ENCODE measurements at places on chromosomes 3 and 15.

GRCh38 chr3:101762041-101762646 is 16.9 kb upstream of the NXPE3 start:
- DNase-seq, result no peak

GRCh38 chr3:27746838-27747237 is 24.7 kb upstream of the EOMES start:
- DNase-seq, result no peak

GRCh38 chr3:73624017-73624820 is 522 bp downstream of the PDZRN3 start:
- DNase-seq, result no peak

DNA sequence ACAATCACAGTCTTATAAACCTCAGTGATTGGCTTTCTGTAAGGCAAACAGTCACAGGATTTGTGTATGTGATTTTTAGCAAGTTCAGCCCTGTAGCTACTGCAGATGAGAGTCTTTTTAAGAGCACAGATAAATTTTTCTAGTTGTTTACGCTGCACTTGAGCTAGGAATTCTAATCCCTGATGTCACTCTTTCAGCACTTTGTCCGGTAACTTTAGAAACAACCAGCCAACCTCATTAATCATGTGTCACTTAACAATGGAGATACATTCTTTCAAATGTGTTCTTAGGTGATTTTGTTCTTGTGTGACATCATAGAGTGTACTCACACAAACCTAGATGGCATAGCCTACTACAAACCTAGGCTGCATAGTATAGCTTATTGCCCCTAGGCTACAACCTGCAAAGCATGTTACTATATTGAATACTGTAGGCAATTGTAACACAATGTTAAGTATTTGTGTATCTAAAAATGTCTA is 36.8 kb upstream of the GOLGA6L2 start:
- DNase-seq, result no peak

GRCh38 chr3:56917361-56918110 is 115.8 kb upstream of the ARHGEF3 start:
- DNase-seq, result no peak

DNA sequence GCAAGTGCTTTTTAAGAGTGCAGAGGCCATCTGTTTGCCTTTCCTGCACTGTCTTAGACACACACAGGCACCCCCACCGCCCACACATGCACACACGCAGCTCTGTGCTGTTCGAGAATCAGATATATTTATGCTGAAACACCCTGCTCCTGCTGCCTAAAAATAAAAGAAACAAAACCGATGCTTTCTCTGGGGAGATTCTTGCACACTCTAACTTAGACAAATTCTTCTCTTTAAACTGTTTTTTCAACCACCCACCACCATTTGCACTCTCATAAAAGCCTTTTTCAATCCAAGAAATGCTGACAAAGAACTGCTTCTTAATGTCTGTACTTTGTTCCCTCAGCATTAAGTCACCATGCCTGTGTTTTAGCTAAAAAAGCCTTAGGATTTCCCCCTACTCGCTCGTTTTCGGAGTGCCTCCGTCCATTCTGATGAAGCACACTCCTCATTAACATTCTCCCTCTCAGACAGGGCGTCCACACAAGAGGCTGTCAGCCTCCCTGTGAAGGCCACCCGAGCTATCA is 26.2 kb downstream of the SLC12A8 start:
- DNase-seq, result no peak

DNA sequence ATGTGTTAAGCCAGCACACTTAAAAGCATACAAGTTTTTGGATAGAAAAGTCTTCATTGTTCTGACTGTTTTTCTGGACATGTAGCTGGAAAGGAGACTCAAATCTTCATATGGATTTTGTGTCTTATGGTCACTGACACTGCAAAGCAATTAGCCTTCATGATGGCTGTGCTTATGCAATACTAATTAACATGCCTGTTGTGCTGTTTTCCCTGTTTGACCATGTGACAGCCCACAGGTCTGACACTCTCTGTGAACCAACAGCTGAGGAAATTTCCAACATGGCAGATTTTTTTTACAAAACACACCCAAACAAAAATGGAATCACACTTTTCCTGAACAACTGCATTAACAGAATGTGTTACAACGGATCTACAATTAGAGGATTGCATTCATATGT is 248.4 kb downstream of the ROBO2 start:
- no peak for DNase-seq

- no peak for DNase-seq
Observed at GRCh38 chr3:43176666-43177065, 70.8 kb upstream of the POMGNT2 start.

GRCh38 chr15:66496951-66497501 is 536 bp downstream of the SNAPC5 start:
- no peak for DNase-seq

DNA sequence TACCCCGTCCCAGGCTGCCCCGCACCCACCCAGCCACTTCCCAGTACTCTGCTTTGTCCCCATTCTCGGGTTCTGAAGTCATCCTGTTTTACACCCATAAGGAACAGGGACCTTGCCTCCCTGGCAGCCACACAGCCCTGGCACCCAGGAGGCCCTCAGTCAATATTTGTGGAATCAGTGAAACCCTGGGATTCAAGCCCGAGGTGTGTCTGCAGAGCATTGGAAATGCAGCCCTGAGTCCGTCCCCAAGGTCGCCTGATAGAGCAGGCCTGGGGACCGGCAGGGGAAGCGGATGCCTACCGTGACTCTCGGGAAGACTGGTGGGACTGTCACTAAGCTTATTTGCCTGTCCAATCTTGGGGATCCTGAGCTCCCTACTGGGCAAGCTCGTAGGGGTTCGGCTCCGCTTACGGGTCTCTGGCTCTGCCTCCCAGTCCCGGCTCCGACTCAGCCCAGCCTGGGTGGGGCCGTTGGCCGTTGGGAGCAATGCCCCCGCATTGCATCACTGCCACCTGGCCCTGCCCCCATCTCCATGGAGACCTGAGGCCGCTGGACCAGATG is 64.4 kb upstream of the TAMM41 start:
- no peak for DNase-seq

DNA sequence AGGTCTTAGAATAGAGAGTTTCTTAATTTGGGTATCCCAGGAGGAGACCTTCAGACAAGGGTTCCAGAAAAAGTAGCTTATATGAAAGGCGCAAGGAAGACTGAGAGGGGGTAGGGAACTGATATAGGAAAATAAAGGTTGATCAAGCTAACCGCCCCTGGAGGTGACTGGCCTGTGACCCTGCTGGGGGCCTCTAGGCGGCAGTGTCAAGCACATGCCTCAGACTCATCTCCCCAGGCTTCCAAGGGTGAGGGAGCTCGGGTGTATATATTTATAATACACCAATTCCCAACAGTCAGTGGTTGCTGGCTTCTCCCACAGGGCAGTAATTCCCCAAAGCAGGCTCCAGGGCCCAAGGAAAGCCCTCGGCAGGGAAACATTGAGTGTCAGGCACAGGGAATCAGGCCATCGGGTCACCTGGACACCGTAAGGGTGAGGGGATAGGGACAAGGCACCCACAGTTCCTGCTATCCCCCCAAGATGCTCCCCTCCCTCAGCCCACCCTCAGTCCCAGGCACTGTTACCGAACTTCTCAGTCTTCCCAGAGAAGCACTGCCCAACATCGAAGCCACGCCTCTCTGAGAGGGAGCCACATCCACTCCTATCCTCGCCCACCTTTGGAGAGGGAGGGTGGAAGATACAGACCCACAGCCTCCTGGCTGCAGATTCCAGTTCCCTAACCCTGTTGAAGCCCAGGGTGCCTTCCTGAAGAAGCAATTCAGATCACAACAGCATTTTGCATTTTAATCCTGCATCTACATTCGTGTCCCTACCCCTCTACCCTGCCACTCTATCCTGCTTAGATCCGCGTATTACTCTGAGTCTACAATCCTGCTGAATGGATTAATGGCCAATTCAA is 19.5 kb upstream of the CAV3 start:
- DNase-seq, result no peak

DNA sequence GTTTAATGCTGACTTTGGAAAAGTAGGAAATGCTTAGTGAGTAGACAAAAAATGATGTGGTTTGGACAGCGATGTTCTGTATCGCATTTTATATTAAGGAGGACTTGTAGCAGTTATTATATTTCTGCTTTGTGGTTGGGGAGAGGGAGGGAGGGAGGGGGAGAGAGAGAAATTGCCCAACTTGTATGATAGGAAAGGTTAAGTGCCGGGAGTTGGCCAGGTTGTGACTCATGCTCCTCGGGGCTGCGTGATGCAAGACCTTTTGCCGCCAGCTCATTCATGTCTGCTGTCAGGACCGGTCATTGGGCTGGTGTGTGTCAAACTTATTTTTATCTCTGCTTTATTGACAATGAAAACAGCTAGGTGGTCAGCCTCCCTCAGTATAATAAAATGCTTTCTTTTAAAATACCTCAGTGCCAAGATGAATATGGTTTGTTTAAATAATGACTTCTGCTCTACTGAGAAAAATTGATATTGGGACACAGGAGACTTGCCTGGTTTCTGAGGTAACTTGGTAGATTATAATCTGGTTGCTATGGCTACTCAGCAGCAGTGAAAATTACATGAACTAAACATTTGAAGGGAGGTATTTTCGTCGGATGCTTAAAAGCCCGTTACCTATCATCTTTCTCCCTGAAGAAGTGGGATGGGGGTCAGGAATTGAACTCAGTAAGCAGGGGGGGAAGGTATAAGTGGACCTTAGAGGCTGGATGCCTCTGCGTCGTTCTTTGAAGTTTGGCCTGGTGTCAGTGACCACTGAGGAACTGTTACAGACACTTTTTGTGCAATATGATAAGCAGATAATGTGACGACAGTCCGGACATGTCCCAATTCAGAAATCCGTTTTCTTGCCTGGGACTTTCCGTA is 90.7 kb downstream of the FNDC3B start:
- peak; percentile 38 for DNase-seq
